Epithelial cell of proximal tubule (primary cell): ENCODE measurements at places on chromosomes 7 and 10. TPM values are rescaled to one million over a fixed set of nuclear protein-coding genes. Genes with fewer than 3 reads are reported as not detected.

DNA sequence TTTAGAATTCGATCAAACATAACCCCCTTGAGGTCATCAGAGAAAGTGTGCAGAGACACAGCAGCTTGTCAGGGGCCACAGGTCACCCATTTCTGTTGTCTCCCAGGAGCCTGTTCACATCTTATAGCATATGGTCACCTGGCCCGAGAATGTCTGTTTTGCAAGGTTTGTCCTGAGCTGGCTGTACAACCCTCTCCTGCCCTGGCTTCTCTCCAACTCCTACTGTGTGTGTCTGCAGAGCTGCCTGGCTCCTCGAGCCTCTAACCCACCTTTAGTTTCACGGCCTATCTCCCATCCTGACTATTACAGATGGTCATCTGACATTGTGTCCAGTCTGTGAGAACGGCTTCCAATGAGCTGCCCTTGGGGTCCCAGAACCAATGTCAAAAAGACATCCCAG lies 683.4 kb downstream of the SDK1 start:
- DNase-seq = no peak

DNA sequence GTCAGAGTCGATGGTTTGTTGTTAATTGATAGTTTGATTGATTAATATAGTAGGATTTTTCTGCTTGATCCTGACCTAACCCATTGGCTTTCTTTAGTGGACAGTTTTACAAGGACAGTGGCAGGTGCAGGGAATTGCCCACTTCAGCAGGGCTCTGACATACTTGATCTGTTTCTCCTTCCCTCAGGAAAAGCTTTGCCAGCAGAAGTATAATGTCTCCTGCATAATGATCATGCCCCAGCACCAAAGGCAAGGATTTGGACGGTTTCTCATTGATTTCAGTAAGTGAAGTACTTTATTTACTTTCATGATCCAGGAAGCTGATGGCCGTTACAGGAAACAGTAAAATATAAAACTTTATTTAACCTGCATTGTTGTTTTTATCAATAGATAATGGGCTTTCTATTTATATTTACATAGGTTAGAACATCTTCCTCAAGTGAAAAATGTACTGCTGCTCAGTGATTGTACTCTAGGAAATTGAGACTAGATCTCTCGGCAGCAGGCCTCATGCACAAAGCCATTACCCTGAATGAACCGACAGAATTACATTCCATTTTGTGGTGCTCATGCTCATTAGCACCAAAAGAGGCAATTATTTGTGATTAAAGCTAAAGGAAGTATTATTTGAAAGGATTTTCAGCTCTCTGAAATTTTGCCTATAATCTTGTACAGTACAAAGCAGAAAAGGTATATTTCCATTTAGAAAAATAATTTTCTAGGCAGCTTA lies 122.5 kb upstream of the SAMD8 start:
- DNase-seq = no peak

BICC1 gene
- total RNA-seq = 103 and 150 TPM in 2 replicates

MACC1 gene
- 12.4 and 33.2 TPM in 2 replicates for total RNA-seq

GATA3 gene
- total RNA-seq = 3.2 and 3.7 TPM in 2 replicates

DNA sequence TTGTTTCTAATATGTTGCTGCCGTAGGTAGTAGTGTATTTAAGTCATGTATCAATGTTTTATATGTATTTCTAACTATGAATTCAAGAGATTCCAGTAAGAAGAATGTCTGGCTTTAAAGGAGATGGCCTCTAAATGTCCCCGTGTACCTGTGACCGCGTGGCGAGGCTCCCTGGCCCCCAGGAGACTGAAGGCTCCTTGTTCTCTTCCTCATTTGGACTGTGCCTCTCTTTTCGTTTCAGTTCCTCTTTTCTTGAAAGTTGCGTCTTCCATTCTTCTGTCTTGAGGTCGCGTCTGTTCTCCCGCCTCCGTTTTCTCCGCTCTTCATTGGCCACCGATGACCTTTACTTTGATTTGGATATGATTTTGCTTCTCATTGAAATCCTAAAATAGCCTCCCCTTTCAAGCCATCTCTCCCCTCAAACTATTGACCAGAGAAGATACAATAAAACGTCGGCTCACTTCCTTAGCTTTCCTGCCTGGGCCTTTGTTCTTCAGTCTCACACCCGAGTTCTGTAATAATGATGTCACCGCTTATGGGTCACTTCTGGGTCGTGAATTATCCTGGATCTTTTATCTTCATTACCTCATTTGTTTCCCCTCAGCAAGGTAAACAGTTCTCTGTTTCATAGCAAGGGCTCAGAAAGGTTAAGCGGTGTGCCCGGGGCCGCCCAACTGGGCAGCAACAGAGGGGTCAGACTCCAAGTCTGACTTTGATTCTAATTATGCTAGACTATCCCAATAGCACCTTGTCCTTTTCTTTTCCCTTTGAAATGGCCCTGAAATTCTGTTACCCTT lies 28.7 kb downstream of the WIPI2 start:
- no peak for DNase-seq

TSPAN13 gene
- 21.7 and 25.8 TPM in 2 replicates for total RNA-seq

- DNase-seq = no peak
Observed at GRCh38 chr10:23584396-23584795, 145.5 kb downstream of the OTUD1 start.

- DNase-seq = no peak
Observed at GRCh38 chr10:74104480-74104879, 46.1 kb downstream of the AP3M1 start.
